Fibroblast of the aortic adventitia (primary cell): ENCODE measurements at places on chromosomes 12 and 14. TPM values are rescaled to one million over a fixed set of nuclear protein-coding genes. Genes with fewer than 3 reads are reported as not detected.

The MAP3K9 gene
- under 0.01 and 0.33 TPM in 2 replicates for total RNA-seq

The PPP4R4 gene
- total RNA-seq: 0.98 and 7.0 TPM in 2 replicates

The OLR1 gene
- total RNA-seq: not detected in 2 replicates

The TMEM119 gene
- 58.4 and 164 TPM in 2 replicates for total RNA-seq

The DNAH10 gene
- 0.18 and 0.82 TPM in 2 replicates for total RNA-seq

The GXYLT1 gene
- total RNA-seq: 6.1 and 9.8 TPM in 2 replicates

The ZC3H14 gene
- total RNA-seq: 35.6 and 78.3 TPM in 2 replicates

The KRT86 gene
- total RNA-seq: not detected in 2 replicates

The ADGRD1 gene
- total RNA-seq: 1.2 and 22.3 TPM in 2 replicates

The SLC15A4 gene
- 23.8 and 54.0 TPM in 2 replicates for total RNA-seq

The SCNN1A gene
- under 0.01 TPM in 1 of 2 replicates, not detected in the other for total RNA-seq

The RIMBP2 gene
- 0.74 TPM in 1 of 2 replicates, not detected in the other for total RNA-seq

The SLC6A12 gene
- not detected in 2 replicates for total RNA-seq

The RIC8B gene
- total RNA-seq: 5.5 and 15.0 TPM in 2 replicates

The FBXL14 gene
- total RNA-seq: 1.1 and 11.2 TPM in 2 replicates

The PPFIA2 gene
- 0.74 and 4.9 TPM in 2 replicates for total RNA-seq

The CARMIL3 gene
- not detected in 2 replicates for total RNA-seq

The NDUFB1 gene
- total RNA-seq: 286 and 765 TPM in 2 replicates

The MFAP5 gene
- total RNA-seq: 220 and 259 TPM in 2 replicates

The EMP1 gene
- total RNA-seq: 19.1 and 244 TPM in 2 replicates

The TXNRD1 gene
- 350 and 651 TPM in 2 replicates for total RNA-seq

The TSPAN19 gene
- total RNA-seq: 1.7 TPM in 1 of 2 replicates, not detected in the other

The PLCZ1 gene
- total RNA-seq: 0.18 TPM in 1 of 2 replicates, not detected in the other

The STAC3 gene
- total RNA-seq: 0.90 and 3.8 TPM in 2 replicates

The LYZ gene
- not detected in 2 replicates for total RNA-seq

The CLEC9A gene
- not detected in 2 replicates for total RNA-seq

The OR10P1 gene
- total RNA-seq: not detected in 2 replicates

The PRH2 gene
- total RNA-seq: not detected in 2 replicates

The NCOR2 gene
- total RNA-seq: 58.5 and 63.5 TPM in 2 replicates

The KCNK13 gene
- 0.27 TPM in 1 of 2 replicates, not detected in the other for total RNA-seq

The RAD51B gene
- total RNA-seq: 28.5 and 28.7 TPM in 2 replicates

The ARHGEF40 gene
- total RNA-seq: 47.4 and 71.9 TPM in 2 replicates

The ADAM21 gene
- total RNA-seq: 0.18 and 0.25 TPM in 2 replicates

The ITGA5 gene
- 51.1 and 239 TPM in 2 replicates for total RNA-seq

The CLEC7A gene
- not detected in 2 replicates for total RNA-seq

The TEDC1 gene
- total RNA-seq: 8.7 and 12.6 TPM in 2 replicates

The ASIC1 gene
- total RNA-seq: 4.9 and 5.2 TPM in 2 replicates

The AGAP2 gene
- 0.25 and 0.27 TPM in 2 replicates for total RNA-seq

The AKAP5 gene
- total RNA-seq: 0.16 and 0.54 TPM in 2 replicates

The OR6C2 gene
- not detected in 2 replicates for total RNA-seq

The AEBP2 gene
- 17.9 and 72.5 TPM in 2 replicates for total RNA-seq

The FRMD6 gene
- 192 and 257 TPM in 2 replicates for total RNA-seq
